ENCODE measurements at places on chromosomes 7 and 10.

GRCh38 chr10:91885362-91886079, 23.8 kb downstream of the FGFBP3 start:
- DNase-seq: no peak

DNA sequence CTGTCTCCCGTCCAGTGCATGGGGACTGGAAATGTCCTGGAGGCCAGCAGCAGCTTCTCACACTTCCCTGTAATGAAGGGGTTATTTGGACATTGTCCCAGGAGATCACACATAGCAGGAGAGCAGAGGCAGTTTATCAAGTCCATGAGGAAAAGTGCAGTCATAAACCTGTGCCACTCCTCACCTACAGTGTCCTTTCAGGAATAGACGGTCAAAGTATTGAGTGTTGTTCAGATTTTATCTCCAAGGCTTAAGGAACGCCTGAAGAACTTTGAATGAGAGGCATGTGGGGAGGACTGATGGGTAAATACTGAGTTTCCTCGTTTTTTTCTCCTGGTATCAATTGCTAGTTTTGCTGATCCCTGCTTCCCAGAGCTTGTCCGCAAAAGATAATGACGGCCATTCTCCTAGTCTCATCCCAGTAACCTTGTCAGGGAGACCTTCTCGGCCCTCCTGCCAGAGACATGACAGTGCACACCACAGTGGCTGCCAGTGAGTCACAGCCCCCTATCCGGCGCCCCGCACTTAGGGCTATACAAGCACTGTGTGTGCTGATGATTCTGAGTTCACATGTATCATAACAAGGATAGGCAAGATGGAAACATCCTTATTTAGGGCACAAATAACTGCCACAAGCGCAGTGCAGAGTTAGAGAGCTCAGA, 495.5 kb upstream of the MGMT start:
- no peak for DNase-seq

DNA sequence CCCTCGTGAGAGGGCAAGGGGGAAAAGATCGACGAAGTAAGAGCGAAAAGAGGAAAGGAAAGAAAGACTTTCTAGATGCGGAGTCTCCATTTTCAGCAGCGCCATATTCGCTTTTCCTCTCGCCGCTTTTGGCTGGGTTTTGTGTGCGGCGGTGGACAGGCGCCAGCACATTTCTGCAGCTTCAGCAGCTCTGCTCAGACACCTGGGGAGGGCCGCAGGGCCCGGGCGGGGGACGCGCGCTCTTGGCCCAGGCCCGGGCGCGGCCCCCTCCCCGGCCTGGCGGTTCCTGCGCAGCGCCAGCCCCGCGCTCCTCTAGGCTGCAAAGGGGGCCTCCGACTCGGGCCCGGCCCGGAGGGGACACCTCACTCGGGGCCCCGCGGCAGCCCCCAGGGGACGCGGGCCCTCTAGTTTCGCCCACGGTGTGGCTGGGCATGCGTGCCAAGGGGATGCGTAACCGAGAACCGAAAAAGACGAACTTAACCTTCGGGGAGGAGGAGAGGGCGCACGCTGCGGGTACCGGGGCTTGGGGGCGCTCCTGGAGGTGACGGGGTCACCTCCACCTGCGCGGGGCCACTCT, 34.5 kb upstream of the EBLN1 start:
- no peak for DNase-seq

GRCh38 chr7:14761510-14762296, 140.8 kb downstream of the DGKB start:
- no peak for DNase-seq
